ENCODE measurements at places on chromosomes 2 and 18.

DNA sequence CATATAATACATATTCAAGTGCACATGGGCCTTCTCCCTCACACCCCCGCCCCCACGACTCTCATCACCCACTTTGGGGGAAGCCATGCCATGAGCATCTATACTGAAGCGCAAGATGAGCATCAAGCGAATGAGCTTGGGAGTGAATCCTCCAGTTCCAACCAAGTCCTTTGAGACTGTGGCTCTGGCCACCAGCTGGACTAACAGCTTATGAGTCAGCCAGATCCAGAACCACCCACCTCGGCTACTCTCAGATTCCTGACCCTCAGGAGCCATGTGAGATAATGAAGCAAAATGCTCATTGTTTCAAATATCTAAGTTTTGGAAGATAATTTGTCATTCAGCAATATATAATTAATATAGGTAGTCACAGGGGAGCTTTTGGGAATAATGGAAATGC, 22.2 kb upstream of the IL1RL1 start:
- DNase-seq = no peak

GRCh38 chr18:62586151-62586774, 63.4 kb downstream of the ZCCHC2 start:
- peak; percentile 30 for DNase-seq

DNA sequence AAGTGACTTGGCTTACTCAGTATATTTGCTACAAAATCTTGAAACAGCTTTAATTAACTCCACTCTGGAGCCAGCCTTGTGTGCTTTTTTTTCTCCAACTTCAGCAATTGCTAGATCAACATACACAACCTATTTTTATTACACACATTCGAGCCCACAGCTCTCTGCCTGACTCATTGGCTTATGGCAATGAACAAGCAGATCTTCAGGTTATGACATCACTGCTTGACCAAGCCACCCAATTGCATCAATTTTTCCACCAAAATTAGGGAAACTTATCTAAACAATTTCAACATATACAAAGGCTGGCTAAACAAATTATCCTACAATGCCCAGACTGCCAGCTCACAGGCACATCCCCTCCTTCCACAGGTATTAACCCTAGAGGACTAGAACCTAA, 39.6 kb upstream of the PDK1 start:
- no peak for DNase-seq

DNA sequence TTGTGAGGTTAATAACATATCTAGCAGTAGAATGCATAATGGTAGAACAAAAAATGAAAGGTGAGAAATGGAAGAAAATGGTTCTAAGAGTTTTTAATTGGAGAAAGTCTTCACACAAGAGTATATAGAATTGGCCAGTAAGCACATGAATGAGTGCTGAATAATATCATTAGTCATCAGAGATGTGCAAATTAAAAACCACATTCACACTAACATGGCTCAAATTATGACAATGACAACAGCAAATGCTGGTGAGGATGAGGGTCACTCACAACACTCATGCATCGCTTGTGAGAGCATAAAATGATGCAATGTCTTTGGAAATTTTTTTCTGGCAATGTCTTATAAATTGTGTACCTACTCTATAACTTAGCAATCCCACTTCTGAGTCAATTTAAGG, 1355.4 kb upstream of the ACVR2A start:
- no peak for DNase-seq

DNA sequence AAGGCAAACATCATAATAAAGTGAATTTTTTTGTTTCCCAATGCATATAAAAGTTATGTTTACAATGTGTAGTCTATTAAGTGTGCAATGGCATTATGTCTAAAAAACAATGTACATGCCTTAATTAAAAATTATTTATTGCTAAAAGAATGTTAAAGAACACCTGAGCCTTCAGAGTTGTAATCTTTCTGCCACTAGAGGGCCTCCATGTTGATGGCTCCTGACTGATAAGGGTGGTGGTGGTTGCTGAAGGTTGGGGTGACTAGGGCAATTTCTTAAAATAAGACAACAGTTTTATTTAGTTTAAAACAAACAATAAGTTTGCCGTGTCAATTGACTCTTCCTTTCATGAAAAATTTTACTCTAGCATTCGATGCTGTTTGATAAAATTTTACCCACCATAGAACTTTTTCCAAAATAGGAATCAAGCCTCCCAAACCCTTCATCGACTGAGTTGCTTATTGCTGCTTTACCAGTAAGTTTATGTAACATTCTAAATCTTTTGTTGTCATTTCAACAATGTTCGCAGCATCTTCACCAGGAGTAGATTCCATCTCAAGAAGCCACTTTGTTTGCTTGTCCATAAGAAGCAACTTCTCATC, 32.3 kb downstream of the MAP3K2 start:
- DNase-seq = no peak

- DNase-seq = peak; percentile 17
Observed at GRCh38 chr18:47204908-47205522, 28.9 kb upstream of the IER3IP1 start.

- DNase-seq = peak; percentile 39
Observed at GRCh38 chr2:38709567-38710194, 41.5 kb downstream of the SRSF7 start.

- DNase-seq = no peak
Observed at GRCh38 chr18:73577365-73577764, 570.3 kb downstream of the FBXO15 start.

GRCh38 chr2:233443511-233444183, 89.4 kb downstream of the DGKD start:
- peak; percentile 71 for DNase-seq

DNA sequence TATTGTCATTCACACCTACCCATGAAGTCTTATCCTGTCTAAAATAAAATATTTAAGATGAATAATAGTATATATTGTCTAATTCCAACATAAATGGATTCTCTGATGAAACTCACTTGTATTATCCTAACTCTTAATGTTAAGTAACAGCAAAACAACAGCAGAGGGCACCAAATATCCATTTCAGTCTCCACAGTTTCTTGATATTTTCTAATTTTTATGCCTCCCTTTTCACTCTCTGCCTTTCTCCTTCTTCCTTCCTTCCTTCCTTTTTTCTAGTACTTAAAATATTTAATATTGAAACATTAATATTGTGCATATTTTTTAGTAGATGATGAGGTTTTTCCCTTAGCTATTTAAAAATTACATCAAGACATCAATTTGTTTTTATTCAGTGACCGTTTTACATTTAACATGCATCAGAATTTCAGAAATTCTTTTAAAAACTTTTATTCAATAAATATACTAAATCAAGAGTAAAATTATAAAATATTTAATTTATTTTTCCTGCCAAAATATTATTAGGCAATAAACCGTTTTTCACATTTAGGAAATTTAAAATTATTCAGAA, 97.6 kb downstream of the WDR7 start:
- no peak for DNase-seq

DNA sequence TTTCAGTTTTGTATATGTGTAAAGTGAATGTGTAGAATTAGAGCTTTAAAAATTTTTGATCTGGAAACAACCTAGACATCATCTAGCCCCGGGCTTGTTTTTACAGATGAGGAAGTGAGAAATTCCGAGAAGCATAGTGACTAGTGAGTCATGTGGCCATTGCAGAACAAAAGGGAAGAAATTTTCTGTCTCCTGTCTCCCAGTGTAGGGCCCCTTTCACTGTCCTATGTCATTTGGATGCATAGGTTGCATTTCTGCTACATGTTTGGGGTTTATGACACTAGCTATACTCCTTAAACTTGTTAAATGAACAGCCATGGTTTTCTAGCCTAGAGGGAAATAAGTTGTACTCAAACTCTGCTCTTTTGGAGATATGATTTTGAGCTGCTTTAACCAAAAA, 84.6 kb downstream of the PLCL1 start:
- DNase-seq = no peak

DNA sequence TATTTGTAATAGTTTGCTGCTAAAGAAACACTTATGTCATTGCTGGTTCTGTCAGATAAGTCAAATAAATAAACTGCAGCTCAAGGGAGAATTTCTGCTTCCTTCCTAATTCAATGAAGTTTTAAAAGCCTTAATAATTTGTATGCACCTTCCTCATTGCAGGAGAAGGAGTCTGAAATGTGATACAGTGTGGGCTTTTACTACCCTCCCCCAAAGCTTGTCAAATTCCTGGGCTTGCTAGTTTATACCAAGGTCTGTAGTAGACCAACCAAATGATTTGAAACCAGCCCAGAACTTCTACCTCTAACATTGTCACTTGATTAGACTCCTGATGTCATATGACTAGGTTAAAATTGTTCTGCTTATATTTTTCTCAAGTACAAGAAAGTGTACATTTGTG, 131.8 kb downstream of the DTNA start:
- no peak for DNase-seq

- no peak for DNase-seq
Observed at GRCh38 chr2:43276962-43277391, 50.6 kb upstream of the ZFP36L2 start.

DNA sequence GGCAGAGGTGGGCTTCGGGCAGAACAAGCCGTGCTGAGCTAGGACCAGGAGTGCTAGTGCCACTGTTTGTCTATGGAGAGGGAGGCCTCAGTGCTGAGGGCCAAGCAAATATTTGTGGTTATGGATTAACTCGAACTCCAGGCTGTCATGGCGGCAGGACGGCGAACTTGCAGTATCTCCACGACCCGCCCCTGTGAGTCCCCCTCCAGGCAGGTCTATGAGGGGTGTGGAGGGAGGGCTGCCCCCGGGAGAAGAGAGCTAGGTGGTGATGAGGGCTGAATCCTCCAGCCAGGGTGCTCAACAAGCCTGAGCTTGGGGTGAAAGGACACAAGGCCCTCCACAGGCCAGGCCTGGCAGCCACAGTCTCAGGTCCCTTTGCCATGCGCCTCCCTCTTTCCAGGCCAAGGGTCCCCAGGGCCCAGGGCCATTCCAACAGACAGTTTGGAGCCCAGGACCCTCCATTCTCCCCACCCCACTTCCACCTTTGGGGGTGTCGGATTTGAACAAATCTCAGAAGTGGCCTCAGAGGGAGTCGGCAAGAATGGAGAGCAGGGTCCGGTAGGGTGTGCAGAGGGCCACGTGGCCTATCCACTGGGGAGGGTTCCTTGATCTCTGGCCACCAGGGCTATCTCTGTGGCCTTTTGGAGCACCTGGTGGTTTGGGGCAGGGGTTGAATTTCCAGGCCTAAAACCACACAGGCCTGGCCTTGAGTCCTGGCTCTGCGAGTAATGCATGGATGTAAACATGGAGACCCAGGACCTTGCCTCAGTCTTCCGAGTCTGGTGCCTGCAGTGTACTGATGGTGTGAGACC, at the start of gene PROC:
PROC (plus strand) TSS at position 128 of the 812 bp plus-strand sequence. CDS start 1,516 bp downstream, outside the sequence.
- DNase-seq = no peak

GRCh38 chr2:100645695-100646429, 83.1 kb downstream of the PDCL3 start:
- no peak for DNase-seq

GRCh38 chr2:189802396-189802912, 18.2 kb downstream of the PMS1 start:
- DNase-seq = no peak

- DNase-seq = no peak
Observed at GRCh38 chr2:218999881-219000568, 6.8 kb upstream of the CRYBA2 start.

GRCh38 chr2:23480957-23481797, 96.2 kb downstream of the KLHL29 start:
- DNase-seq = no peak

GRCh38 chr2:192377173-192377572, 182.4 kb upstream of the TMEFF2 start:
- DNase-seq = no peak

- no peak for DNase-seq
Observed at GRCh38 chr2:210477496-210477895, 937 bp upstream of the LANCL1 start.

DNA sequence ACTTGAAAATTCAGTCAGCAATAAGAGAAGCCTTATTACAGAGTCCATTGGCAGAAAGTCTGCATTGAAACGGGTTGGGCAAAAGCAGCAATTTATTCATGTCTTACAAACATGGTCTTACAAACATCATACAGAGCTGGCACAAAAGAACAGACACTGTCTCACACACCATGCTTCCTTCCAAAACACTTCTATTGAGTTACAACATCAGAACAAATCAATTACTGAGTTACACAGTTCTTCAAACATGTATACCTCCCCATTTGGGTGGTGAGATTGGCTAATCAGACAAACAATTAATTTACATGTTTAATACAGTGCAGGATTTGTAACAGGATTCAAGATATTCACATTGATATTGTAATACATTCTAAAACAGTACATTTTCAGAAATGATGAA, 9.5 kb downstream of the SYT4 start:
- DNase-seq = no peak

- DNase-seq = no peak
Observed at GRCh38 chr2:62996534-62997186, 54.0 kb upstream of the OTX1 start.

DNA sequence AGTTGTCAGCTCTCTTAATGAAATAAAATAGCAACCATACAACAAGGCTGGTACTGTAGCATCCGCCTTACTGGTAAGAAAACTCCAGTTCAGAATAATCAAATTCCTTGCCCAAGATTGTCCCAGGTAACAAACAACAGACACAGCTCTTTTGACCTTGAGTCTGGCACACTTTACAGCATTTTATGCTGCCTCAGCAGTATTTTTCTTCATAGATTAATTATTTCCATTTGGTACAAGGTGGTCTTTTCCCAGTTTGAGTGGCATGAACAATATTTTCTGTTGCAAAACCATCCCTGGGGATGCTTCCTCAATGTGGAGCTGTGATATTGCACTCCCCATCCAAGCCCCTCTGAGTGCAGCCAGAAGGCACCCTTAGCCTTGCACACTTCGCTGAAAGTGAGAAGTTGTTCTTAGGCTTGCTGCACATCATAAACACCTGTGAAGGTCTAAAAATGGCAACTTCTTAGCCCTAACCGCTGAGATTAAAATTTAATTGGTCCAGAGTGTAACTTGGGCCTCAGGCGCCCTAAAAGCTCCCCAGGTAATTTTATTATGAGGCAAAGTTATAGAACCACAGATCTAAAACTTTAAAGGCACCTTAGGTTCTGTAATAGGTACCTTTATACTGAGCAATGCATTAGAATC, 523.3 kb downstream of the CMPK2 start:
- DNase-seq = no peak

GRCh38 chr2:181008407-181008806, 28.0 kb downstream of the UBE2E3 start:
- no peak for DNase-seq

DNA sequence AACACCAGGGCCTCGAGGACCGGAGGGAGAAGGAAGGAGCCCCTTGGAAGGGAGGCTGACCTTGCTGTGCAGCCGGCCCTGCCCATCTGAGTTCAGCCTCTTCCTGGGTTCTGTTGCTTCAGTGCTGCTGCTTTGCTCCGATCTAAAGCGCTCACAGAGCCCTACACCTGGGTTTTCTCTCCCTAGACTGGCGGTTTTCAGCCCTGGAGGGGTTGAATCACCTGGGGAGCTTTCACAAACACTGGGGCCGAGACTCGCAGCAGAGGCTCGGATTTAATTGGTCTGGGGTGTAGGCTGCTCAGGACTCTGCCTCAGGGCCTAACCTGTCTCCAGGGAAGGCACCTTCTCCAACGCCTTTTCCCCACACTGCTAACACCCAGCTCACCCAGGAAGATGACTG, 40.9 kb upstream of the SMAD7 start:
- DNase-seq = no peak

- no peak for DNase-seq
Observed at GRCh38 chr18:66393463-66393862, 210.4 kb downstream of the CDH19 start.

- DNase-seq = no peak
Observed at GRCh38 chr18:54918060-54918459, 41.2 kb downstream of the CCDC68 start.

Data from central memory CD8-positive, alpha-beta T cell (primary cell).